CD4-positive, alpha-beta memory T cell (primary cell): ENCODE measurements at places on chromosomes 1 and 21.

DNA sequence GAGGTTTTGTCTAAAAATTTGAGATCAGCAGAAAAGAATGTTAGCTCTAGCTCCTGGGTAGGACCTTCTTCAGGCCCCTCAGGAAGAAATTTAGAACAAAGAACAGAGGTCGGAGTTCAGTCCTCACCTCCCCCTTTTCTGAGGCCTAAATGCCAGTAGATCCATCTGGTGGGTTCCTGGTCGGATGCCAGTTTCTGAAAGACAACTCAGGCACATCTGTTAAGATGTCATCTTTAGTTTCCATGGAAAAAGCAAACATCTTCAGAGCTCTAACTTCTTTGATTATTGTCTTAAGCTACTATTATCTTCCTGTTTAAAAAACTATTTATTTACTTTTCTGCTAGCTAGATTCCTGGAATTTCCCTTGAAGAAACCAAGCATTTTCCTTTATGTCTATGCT, 37.1 kb upstream of the USP25 start:
- no peak for DNase-seq

GRCh38 chr1:98559291-98559690, 102.2 kb upstream of the SNX7 start:
- DNase-seq = no peak

GRCh38 chr1:232282498-232282897, 347.4 kb downstream of the SIPA1L2 start:
- DNase-seq = no peak

- no peak for DNase-seq
Measured at GRCh38 chr1:117573386-117574023, 32.3 kb upstream of the TENT5C start.

GRCh38 chr1:244605835-244606370, 47.0 kb upstream of the DESI2 start:
- DNase-seq = no peak

DNA sequence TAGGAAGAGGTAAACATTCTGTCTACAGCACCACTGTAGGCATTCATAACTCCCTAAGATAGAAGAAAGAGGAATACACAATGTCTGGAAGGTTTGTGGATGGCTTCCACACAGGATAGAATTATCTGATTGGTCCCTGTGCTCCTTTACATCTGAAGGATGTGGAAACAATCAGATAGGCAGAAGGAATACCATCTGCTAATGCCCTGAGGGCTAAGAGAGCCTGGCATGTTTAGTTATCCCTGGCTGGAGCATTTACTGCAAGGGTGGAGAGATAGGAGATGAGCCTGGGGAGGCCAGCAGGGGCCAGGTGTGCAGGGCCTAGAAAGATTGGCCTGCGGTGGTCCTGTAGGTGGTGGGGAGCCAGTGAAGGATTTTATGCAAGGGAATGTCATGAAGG, 8.6 kb upstream of the ACBD3 start:
- DNase-seq = no peak

DNA sequence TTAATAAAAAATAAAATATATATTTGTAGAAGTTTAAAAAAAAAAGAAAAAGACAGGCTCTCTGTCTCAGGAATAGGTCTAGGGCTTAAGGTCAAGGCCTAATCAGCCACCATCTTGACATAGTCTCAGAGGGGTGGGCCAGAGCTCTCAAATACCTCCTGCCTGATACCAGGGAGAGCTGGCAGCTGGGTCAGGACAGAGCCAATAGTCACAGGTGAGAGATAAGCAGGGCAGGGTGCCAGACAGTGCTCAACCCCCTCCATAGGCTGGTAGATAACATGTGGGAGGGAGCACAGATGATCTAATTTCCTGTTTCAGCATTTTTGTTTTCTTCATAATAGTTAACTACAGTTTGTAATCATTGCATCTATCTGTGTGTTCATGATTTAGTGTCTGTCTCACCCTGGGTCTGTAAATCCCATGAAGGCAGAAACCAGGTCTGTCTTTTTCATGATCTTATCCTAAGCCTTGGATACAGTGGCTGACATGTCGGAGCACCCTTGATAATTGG, 152.0 kb upstream of the GRIK3 start:
- DNase-seq = no peak

DNA sequence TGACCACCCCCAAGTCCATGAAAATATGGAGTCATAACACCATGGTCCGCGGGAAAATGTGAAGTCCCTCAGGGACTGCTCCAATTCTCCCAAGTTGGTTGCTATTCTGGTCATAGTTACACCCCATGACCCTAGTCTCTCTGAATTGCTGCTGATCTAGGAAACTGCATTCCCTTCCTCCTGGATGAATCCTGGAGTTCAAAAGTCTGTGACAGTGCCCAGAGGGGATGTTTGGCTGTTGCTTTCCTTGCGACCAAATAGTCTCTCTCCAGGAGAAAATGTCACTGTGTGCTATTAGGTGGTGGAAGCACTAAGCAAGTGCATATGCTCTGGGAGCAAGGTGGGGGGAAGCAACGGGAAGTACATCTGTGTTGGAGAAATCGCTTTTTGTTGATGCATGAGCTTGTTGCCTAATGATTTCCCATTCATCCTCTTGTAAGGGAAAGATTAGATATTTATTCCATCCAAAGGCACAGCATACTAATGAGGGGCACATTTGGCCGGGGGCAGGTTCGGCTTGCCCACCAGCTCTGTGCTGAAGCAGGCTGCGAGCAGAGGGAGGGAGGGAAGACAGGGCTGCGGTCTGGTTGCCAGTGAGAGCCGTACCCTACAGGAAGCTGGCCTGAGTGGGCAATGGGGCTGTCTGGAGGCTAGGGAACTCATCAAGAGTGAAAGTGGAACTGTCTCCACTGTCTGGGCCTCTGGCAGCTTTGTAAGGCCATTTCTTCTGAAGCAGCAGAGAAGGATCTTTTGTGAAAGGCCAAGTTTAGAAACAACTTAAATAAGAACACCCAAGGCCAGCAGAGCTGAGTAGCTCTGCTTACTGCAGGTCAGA, 27.2 kb downstream of the SYT6 start:
- DNase-seq = no peak

DNA sequence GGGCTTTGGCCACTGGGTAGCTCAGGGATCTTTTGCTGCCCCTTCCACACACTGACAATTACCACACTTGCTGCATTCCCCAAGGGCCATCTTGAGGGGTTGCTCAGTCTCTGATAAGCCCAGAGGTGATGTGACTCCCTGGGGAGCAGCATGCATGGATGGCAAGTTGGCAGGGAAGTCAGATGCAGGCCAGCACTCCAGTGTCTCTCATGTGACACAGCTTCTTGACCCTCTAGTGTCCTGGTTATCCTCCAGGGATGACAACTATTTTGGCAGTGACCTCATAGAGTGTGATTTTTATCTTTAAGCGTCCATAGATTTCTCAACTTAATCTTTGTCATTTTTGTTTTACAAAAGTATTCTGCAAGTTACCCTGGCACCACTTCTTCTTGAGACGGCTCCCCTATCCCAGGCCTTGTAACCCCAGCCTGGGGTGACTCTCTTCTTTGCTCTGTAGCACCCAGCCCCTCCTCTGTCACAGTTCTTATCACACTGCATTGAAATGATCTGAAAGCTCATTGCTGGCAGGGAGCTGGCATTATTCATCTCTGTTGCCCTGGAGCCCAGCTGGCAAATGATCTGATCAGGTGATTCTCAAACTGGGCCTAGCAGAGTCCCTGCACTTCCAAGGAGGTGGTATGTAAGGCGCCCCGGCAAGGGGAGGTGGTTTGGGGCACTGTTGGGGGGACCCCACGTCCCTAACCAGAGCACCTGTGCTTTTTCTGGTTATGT, 72.6 kb downstream of the TENT5C start:
- no peak for DNase-seq

DNA sequence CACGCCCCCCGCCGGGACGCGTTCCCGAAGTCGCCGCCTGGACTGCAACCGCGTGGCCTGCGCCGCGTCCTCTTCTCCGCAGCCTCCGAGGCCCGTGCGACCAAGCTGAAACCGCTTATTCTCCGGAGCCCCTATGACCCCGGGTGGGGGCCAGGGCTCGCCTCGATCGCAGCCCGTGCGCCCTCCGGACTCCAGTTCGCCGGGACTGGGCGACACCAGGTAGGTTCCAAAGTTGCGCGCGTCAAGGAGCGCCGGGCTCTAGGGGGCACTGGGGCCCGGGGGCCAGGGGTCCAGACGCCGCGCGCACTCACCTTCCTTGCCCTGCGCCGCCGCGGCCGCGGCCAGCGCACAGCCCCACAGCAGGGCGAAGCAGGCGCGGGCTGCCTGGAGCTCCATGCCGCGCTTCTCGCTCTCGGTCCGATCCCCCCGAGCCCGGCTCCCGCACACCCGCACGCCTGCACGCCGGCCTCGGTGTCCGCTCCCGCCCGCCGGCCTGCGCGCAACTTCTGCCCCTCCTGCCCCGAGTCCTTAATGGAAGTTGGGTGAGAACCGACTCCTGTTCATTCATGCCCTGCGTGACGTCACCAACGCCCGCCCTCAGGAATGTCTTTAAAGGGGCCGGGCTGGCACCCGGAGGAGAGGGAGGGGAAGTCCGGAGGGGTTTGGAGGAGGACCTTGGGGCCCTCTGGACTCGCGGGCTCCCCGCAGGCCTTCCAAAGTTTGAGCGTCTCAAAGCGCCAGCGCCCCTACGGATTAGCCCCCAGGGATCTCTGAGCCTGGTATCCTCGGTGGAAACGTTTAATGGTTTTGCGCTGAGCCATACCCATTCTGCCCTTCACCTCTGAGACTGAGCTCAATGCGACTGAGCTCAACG, at the start of gene EPHA2:
EPHA2 (minus strand) TSS at position 533 of the 874 bp plus-strand sequence; CDS start at position 396, 137 bp downstream.
- DNase-seq = no peak

DNA sequence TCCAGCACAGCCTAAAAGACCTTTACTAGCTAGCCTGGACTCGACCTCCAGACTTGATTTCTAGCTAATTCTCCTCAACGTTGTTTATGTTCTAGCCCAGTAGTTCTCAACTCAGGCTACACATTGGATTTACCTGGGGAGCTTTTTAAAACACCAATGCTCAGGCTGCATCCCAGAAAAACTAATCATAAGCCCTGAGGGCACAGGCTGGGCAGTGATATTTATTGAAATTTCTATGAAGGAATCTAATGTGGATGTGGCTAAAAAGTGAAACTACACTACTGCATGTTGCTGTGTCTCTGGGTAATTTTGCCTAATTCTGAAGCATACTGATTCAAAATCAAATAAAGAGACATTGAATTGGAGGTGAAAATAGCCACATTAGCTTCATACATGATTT, 479.4 kb downstream of the KCNT2 start:
- no peak for DNase-seq

GRCh38 chr1:53574621-53575020, 115.4 kb downstream of the DMRTB1 start:
- no peak for DNase-seq

DNA sequence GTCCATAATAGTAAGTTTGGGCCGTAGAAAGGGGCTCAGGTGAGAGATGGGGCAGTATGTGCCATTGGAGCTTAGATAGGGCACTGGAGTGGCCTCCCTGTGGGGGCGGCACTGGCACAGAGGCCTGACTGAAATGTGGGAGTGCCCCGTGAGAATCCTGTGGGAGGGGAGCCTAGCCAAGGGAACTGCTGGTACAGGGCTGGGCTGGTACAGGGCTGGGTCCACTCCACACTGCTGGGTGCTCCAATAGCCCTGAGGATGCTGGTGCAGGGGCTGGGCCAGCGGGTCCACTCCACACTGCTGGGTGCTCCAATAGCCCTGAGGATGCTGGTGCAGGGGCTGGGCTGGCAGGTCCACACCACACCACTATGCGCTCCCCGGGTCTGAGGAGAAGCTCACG, 44.8 kb upstream of the PWP2 start:
- no peak for DNase-seq

DNA sequence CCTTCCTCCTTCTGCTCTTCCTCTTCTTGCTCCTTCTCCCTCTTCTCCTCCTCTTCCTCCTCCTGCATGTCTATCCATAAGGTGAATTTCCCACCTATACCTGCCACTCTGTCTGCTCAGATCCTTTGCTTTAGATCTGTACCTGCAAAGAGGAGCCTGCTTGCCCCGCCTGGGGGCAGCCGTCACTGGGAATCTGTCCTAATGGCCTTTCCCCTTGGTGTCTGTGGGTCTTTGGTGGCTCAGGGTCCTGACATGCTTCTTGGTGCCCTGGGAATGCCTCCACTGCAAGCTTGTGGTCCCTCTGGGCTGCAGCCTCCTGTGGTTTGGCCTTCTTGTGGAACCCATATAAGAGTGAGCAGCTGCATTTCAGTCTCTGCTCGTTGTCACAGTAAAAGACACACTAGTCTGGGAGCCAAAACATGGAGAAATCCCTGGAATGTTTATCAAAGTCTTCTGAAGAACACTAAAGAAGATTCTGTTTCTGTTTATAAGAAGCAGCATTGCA, 79.5 kb upstream of the CSF3R start:
- no peak for DNase-seq

DNA sequence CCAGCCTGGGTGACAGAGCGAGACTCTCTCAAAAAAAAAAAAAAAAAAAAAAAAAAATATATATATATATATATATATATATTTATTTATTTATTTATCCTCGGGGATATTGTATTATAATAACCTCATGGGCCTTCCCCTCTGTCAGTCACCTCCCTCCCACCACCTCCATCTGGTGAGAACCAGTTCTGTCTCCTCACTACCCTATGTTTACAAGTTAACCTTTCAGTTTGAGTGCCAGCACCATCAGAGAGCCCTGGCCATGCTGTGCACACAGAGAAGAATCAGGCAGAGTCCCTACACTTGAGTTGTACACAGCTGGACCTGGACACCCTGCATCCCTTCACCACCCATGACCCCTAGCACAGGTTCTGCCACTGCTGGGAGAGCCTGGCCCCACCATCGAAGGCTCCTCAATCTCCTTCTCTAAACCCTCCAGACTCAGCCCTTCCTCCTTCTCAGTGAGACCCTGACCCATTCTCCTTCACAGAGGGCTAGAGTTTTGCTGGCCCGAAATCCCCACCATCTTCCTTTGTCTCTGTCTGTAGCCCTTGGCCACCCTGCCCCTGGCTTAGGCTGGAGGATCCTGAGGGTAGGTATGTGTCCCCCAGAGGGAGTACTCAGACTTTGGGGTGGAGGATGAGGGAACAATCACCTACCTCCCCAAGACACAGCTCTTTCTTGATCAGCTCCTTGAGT, 1.2 kb downstream of the S100A5 start:
- DNase-seq = peak; percentile 11

GRCh38 chr1:89121641-89122040, 4.3 kb downstream of the GBP2 start:
- DNase-seq = no peak

DNA sequence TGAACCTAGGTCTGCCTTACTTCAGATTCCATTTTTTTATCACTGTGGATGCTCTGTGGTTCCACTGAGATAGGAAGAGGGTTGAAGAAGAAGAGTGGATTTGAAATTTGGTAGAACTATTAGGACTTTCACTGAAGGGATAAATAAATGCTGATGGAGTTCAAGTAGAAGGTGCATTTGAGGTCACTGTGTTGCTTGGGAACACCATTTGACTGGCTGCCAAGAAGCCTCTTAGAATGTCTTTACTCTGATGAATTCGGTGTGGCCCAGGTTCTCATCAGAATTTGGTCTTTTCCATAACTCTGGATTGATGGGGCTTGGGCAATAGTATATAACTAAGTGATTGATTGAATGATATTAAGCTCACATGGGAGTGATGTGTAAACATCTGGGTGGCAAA, 11.9 kb downstream of the XPR1 start:
- DNase-seq = no peak

- DNase-seq = no peak
Measured at GRCh38 chr1:172394811-172395210, 25.7 kb upstream of the C1orf105 start.

GRCh38 chr1:68168545-68169171, 63.7 kb downstream of the WLS start:
- DNase-seq = no peak
